Heart right ventricle (tissue), 16 donors: ENCODE measurements at places on chromosomes 13 and 19. TPM values are rescaled to one million over a fixed set of nuclear protein-coding genes. Genes with fewer than 3 reads are reported as not detected.

DNA sequence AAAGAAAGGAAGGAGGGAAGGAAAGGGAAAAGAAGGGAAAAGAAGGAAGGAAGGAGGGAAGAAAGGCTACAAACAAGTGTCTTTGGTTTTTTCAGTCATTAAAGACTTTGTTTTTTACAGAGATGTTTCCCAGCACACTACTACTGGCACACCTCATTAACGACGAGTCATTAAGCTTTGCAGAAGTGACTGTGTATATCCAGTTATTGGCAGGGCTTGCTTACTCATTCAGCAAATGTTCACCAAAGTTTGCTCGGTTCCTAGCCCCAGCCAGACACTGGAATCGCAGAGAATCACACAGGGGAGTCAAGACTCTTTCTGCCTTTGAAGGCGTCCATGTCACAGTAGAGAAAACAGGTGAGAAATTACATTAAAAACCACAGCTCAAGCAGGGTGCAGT is 4.3 kb downstream of the NLRP12 start:
- no peak for DNase-seq

The IL27RA gene
- 4.6 TPM for polyA plus RNA-seq

GRCh38 chr19:33737681-33738371 is 58.8 kb upstream of the KCTD15 start:
- no peak for DNase-seq

GRCh38 chr13:50991579-50992521 is 82.3 kb downstream of the RNASEH2B start:
- DNase-seq, result no peak

The DDX39A gene
- polyA plus RNA-seq, result 110 TPM

The ZNF99 gene
- polyA plus RNA-seq, result 0.04 TPM

GRCh38 chr19:27860309-27860934 is 1352.5 kb downstream of the UQCRFS1 start:
- no peak for DNase-seq

GRCh38 chr13:100394005-100394695 is 194.4 kb downstream of the GGACT start:
- peak; percentile 8 for DNase-seq

The FPR1 gene
- polyA plus RNA-seq, result 4.4 TPM

DNA sequence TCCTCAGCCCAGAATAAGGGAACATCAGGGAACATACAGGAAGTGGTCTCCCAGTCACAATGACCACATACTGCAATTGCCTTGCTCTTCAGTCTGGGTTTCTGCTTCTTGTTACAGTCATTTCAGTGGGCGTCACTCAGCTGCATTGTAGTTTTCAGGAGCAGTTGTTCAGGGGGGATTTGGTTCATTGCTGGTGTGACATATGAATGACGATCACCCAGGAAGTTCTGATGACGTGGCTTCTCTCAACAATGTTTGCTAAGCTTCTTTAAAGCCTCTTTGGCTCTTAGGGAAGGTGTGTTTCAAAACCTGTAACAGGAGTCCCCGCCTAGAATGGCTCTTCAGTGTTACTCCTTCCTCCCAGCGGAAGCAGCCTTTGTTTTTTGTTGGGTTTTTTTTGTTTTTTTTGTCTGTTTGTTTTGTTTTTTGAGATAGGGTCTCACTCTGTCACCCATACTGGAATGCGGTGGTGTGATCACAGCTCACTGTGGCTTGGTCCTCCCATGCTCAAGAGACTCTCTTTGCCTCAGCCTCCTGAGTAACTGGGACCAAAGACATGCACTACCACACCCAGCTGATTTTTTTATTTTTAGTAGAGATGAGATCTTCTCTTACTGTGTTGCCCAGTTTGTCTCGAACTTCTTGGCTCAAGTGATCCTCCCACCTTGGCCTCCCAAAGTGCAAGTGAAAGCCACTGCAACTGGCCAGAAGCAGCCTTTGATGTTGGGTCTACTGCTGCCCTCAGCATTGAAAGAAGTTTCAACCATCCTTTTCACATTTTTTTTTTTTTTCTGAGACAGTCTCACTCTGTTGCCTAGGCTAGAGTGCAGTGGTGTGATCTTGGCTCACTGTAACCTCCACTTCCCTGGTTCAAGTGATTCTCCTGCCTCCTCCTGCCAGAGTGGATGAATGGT is 1.4 kb upstream of the SCEL start:
- DNase-seq, result no peak

DNA sequence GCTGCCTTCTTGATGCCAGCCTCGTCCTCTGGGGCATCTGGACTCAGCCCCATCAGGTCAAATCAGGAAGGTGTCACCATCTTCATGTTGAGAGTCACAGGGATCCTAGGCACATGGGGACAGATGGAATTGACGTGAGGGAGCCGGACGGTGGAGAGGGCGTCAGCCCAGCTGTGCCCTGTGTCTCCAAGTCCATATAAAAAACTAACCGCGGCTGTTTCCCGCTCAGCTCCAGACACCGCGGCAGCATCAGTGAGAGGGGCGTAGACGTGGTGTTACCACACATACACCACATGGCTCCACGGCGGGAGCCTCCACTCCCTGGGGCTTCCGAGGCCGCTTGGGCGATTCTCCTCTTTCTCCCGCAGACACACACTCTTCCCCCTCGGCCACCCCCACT is 5.6 kb upstream of the PRR36 start:
- DNase-seq, result no peak

- DNase-seq, result peak; percentile 36
Observed at GRCh38 chr13:20997301-20998161, 63.9 kb downstream of the LATS2 start.

GRCh38 chr19:30649934-30650614 is 277.9 kb downstream of the ZNF536 start:
- DNase-seq, result peak; percentile 33

DNA sequence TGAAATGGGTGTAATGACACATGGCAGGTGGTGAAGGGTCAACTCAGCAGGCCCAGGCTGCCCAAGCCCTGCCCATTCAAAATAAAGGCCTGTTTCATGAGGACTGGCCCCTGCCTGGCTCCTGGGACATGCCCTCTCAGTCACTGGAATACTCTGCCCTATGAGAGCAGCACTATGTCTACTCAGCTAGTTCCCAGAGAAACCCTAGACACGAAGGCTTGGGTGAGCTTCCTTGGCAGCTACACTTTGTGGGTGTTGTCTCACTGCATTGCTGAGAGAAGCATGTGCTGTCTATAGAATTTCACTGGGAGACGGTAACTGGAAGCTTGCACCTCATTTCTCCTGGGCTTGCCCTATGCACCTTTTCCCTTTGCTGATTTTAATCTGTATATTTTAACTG is 752.8 kb downstream of the LIG4 start:
- no peak for DNase-seq

- peak; percentile 59 for DNase-seq
Observed at GRCh38 chr19:4067396-4068046, 822 bp upstream of the ZBTB7A start.

GRCh38 chr13:98525456-98526181 is 51.3 kb downstream of the STK24 start:
- DNase-seq, result no peak

GRCh38 chr13:91891141-91891540 is 492.7 kb downstream of the GPC5 start:
- no peak for DNase-seq

DNA sequence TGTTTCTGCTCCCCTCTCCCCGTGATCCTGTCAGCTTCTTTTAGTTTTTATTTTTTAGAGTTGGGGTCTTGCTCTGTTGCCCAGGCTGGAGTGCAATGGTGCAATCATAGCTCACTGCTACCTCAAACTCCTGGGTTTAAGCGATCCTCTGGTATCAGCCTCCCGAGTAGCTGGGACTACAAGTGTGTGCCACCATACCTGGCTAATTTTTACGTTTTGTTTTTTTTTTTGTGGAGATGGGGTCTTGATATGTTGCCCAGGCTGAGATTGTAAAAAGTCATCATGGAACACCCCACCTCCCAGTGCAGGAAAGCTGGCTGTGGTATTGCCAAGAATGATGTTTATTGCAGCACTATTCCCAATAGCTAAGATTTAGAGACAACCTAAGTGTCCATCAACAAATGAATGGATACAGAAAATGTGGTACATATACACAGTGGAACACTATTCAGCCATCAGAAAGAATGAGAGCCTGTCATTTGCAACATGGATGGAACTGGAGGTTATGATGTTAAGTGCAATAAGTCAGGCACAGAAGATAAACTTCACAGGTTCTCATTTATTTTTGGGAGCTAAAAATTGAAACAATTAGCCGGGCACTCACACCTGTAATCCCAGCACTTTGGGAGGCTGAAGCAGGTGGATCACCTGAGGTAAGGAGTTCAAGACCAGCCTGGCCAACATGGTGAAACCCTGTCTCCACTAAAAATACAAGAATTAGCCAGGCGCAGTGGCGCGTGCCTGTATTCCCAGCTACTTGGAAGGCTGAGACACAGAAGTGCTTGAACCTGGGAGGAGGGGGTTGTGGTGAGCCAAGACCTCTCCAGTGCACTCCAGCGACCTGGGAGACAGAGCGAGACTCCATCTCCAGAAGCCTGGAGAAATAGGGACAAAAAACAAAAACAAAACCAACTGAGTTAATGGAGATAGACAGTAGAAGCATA is 6.6 kb upstream of the KLK15 start:
- no peak for DNase-seq

- no peak for DNase-seq
Observed at GRCh38 chr13:40518481-40518882, 148.0 kb downstream of the FOXO1 start.

The FUT2 gene
- polyA plus RNA-seq, result not detected

- DNase-seq, result peak; percentile 59
Observed at GRCh38 chr19:31448221-31448657, 99.0 kb upstream of the TSHZ3 start.

DNA sequence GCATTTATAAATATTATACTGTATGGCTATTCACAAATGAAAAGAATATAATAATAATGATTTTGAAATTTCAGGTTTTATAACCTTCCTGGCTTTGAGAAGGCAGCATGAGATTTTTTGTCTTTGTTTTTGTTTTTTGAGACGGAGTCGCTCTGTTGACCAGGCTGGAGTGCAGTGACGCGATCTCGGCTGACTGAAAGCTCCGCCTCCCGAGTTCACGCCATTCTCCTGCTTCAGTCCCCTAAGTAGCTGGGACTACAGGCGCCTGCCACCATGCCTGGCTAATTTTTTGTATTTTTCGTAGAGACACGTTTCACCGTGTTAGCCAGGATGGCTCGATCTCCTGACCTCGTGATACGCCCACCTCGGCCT is 64.1 kb downstream of the ZNF429 start:
- DNase-seq, result no peak

DNA sequence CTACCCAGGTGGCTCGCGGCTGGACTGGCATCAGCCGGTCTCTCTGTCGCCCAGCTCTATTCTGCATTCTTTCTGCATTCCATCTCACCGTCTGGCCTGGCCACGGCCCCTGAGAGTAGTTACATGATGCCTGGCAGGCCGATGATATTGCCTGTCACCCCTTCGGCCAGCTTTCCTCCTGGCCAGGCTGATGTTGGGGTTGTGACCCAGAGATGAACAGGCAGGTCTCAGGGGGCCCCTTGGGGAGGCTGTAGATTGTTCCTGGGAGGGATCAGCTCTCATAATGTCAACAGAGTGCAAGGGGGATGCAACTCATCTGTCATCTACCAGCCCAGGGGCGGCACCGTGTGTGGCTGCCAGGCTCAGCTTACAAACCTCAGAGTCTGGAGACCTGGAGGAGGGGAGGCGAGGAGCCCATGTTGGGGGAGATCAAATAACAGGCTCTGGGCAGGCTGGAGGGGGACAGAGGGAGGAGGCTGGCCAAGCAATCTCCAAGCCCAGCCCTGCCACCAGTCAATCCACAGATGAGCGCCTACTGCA is 13.6 kb upstream of the FBXO17 start:
- no peak for DNase-seq

DNA sequence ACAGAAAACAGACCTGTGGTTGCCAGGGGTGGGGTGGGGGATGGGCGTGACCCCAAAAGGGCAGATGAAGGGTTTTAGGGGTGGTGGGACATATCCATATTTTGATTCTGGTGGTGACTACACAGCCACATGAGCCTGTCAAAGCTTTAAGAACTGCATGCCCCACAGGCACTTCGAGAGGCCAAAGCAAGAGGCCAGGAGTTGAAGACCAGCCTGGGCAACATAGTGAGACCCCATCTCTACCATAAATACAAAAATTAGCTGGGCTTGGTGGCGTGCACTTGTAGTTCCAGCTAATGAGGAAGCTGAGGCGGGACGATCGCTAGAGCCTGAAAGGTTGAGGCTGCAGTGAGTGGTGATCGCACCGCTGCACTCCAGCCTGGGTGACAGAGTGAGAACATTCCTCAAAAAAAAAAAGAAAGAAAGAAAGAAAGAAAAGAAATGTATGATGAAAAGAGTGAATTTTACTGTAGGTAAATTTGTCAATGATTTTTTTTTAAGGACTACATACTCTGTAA is 18.9 kb upstream of the BCL3 start:
- DNase-seq, result no peak

The SPTBN4 gene
- 13.8 TPM for polyA plus RNA-seq

The RYR1 gene
- 0.20 TPM for polyA plus RNA-seq

DNA sequence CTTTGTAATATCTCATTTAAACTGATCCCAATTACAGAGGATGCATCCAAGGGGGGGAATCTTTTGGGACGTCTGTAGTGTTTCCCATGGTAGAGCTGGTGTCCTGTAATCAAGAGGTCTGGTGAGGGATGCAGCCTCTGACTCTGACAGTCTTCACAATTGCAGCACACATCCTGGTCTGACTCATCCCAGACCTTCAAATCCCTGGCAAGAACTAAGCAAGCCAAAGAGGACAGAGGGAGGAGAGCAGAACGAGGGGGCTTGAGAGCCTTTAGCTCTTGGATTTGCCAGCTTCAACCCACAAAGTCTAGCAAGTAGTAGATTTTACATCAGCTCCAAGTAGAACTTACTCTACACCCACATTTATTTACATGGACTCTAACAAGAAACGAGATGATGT is 17.3 kb upstream of the FCGBP start:
- DNase-seq, result no peak

DNA sequence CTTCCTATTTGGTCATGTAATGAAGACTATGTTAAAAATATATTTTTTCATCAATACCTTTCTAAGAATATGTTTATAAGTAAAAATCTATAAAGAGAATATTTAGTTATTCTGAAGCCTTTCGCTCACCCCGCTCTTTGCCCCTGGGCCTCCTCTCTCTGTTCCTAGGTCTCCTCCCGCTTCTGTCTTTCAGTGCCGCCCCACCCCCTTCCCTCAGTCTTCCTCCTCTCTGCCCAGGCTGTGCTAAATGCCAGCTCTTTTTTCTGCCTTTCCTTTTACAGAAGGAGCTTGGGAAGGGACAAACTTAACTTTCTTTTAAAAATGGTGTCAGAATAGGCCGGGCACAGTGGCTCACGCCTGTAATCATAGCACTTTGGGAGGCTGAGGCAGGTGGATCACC is 22.8 kb downstream of the HIF3A start:
- DNase-seq, result no peak

The ZNF578 gene
- 1.8 TPM for polyA plus RNA-seq

DNA sequence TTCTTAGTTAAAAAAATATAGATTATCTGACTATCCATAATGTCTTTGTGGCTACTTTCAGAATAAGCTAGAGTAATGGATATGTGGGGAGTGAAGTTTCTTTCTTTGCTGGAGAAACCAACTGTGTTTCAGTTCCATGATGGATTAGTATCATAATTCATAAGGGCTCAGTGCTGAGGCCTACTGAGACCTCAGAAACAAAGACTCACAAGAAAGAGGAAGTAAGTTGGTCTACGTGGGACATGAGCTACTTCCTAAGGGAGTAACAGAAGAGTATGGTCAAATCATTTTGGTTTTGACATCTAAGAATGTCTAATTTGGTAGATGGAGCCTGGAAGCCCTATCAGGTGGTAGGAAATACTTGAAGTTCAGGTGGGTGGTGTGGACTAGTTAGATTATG is 99.0 kb upstream of the HTR2A start:
- DNase-seq, result no peak

GRCh38 chr13:105721016-105721415 is 814.4 kb downstream of the EFNB2 start:
- DNase-seq, result no peak
